ENCODE measurements at places on chromosomes 16 and 17.

GRCh38 chr17:64750891-64751677, 89.0 kb upstream of the SMURF2 start:
- no peak for DNase-seq

DNA sequence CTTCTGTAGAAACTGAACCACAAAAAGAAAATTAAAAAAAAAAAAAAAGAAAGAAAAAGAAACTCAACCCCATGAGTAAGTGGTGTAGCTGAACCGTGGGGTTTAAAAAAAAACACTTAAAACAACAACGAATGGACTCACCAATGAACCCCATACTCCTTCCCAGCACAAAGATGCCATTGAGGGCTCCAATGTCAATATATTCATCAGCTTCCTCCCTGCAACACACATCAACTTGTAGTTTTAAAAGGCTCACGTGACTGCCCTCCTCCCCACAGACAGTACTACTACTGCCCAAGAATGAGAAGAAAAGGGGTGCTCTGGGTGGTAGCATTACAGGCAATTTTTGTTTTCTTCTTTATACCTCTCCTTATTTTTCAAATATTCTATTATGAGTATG, 3.3 kb upstream of the KLHL11 start:
- no peak for DNase-seq

GRCh38 chr16:79211586-79211985, 389.0 kb downstream of the MAF start:
- DNase-seq = no peak

GRCh38 chr17:34251186-34251585, 3.9 kb upstream of the CCL2 start:
- no peak for DNase-seq

GRCh38 chr17:75878174-75878998, at the start of gene TRIM47:
Gene TRIM47, minus strand, starts transcription at chr17:75878581. Its CDS starts 33 bp downstream, at chr17:75878548.
- DNase-seq = no peak

GRCh38 chr17:17621254-17621653, 29.7 kb upstream of the PEMT start:
- DNase-seq = no peak

DNA sequence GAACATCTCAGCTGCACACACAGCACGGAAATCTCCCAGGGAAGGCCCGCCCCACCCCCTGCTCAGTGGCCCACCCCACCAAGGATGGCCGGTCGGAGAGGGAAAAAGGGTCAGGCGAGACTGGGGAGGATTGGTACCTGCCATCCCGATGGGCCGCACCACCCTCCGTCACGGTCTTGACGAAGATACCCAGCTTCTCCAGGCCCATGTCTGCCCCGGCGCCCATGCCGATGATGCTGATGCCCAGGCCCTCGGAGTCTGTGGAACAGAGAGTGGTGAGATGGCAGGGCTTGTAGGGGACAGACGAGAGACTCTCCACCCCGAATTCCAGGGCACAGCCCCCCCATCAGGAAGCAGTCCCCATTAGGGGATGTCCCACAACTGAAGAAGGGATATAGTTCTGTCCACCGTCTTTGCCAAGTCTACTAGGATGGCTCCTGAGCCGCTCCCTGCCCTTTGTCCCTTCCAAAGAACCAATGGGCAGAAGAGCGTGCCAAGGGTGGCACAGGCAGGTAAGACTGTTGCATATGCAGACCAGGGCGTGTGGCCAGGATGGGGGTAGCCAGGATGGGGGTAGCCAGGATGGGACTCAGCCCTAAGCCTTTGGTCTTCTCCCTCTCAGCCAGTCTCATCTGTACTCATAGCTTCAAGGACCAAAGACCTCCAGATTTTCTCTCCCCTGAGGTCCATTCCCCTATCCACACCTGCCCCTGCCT, 6.9 kb downstream of the PPP1R9B start:
- DNase-seq = no peak

- DNase-seq = no peak
Observed at GRCh38 chr16:76583945-76584344, 306.7 kb downstream of the CNTNAP4 start.

GRCh38 chr16:78199325-78200022, 100.0 kb downstream of the WWOX start:
- DNase-seq = no peak

- DNase-seq = no peak
Observed at GRCh38 chr16:18975109-18975508, 8.6 kb upstream of the TMC7 start.

DNA sequence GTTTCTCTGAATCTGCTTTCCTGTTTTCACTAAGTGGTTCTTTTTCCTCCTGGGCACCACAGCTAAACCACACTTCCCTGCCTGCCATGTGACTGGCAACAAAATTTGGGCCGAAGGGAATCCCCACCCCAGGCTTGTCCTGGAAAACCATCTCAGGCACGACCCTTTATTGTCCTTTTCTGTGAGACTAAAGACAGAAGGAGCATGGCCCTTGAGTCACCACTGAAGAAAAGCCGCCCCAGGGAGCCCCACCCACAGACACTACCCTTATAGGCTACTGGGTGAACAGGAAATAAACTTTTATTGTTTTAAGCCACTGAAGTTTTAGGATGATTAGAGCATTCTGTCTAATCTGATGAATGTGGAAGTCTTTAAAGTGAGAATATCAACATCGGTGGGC, 88.6 kb upstream of the BRD7 start:
- no peak for DNase-seq

DNA sequence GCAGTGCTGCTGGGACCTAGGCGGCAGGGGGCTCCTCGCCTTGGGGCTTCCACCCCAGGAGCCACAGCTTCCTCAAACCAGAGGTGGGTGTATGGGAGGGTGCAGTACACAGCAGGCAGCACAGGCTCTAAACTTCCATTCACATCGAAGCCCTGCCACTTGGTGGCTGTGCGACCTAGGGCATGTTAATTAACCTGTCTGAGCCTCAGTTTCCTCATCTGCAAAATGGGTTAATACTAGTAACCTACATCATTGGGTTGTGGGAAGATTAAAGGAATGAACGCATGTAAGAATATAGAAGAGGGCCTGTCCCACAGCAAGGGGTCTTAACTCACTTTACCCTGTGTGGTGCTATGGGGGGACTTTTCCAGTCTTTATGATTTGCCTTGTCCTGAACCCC, 26.8 kb upstream of the LHX1 start:
- no peak for DNase-seq

DNA sequence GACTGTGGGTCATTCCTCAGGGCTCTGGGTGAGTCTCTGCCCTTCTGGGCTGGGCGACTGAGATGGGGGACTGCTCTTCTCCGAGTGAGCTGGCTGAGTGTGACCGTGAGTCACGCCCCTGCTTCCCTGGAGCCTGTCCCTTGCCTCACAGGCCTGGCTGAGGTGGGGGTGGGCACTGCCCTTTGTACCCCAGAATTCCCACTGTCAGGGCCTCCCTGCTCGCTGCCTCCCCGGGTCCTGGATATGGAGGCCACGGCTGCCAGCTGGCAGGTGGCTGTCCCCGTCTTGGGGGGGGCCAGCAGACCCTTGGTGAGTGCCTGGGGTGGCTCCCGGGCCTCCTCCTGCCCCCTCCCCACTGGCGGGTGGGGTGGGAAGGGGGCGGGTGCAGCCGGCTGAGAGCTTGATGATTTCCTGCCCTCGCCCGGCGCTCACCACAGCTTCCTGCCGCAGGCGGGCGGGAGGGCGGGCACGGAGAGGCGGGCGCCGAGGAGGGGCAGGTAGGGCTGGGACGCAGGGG, at the start of gene LAT:
Gene LAT, plus strand, starts transcription at position 434 of the 517 bp plus-strand sequence. CDS start 366 bp downstream, outside the sequence.
- no peak for DNase-seq

GRCh38 chr16:2270588-2271470, 2.9 kb upstream of the RNPS1 start:
- no peak for DNase-seq

DNA sequence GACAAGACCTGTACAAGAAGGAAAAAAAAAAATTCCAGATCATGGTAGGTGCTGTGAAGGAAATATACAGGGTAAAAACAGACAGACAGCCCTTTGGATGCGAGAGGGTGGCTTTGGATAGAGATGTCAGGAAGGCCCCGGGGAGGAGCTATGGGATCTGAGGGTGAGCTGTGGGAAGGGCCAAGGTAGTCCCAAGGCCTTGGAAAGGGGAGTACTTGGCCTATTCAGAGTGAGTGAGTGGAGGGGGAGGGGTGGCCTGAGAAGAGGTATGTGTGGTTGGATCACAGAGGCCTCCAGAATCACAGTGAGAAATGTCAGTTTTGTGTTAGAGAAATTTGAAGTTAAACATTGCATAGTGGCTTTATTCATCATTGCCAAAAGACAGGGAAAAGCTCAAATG, 31.2 kb upstream of the AKTIP start:
- no peak for DNase-seq

DNA sequence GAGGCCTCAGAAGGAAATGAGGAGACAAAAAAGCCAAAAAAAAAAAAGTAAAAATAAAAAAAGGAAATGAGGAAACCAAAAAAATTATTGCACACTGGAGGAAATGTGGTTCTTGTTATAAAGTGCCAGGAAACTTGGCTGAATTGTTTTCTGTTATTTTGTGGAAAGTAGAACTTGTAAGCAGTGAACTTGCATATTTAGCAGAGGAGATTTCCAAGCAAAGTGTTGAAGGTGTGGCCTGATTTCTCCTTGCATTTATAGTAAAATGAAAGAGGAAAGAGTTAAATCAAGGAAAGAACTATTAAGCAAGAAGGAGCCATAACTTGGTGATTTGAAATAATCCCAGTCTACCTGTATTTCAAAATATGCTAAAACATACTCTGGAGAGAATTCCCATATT, 34.1 kb upstream of the CPPED1 start:
- DNase-seq = no peak

DNA sequence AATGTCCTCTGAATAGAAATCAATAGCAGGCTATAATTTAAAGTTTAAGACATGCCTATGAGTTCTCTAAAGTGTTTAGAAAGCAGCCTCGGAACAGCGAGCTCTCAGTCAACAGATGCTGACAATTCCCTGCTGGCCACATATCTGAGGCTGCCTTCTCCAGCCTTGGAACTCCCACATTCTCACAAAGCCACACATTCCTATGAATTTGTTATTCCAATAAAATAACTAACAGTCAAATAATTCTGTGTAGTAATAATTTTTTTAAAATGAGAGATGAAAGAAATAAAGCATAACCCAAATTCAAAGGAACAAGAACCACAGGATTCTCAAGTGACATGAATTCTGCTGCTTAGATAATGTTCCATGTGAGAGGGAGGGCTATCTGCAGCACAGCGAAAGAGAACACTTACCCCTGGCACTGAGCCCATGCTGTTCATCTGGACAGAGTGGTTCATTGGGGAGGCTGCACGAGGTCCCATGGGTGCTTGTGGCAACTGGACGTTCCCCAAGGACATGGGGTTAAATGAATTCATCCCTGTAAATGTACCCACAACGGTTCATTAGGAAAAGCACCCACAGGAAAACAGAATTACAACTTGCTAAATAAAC, 56.9 kb upstream of the TRAP1 start:
- no peak for DNase-seq

DNA sequence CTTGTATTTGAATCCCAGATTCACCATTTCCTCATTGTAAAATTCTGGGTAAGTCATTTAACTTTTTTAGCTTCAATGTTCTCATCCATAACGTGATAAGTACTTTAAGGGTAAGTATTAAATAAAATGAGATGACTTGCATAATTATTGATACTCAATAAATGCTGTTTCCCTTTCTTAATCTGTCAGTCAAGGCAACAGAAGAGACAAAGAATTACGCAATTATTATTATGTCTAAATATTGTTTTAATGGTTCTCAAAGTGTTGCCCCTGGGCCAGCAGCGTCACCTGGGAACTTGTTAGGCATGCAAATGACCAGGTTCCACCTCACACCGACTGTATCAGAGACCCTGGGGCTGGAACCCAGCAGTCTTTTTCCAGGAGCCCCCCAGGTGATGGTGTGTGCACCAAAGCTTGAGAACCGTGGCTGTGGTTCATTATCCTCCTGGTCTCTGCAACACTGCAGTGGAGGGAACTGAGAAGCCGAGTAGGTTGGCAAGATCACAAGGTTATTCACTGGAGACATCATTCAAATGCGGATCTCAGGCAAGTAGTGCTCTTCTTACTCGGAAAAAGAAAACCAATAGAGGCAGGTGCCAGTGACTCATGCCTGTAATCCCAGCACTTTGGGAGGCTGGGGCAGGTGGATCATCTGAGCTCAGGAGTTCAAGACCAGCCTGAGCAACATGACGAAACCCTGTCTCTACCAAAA, 43.5 kb downstream of the LYRM9 start:
- DNase-seq = no peak

- no peak for DNase-seq
Observed at GRCh38 chr17:60148373-60148772, 1.4 kb upstream of the CA4 start.

DNA sequence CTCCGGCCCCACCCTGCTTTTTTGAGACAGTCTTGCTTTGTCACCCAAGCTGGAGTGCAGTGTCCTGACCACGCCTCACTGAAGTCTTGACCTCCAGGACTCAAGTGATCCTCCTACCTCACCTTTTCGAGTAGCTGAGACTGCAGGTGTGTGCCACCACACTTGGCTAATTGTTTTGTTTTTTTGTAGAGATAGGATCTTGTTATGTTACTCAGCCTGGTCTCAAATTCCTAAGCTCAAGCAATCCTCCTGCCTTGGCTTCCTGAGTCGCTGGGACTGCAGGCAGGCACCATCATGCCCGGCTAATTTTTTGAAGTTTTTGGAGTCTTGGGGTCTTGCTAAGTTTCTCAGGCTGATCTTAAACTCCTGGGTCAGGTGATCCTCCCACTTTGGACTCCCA, 206.7 kb downstream of the SHISA9 start:
- DNase-seq = no peak

GRCh38 chr16:9680968-9681367, 501.3 kb downstream of the GRIN2A start:
- DNase-seq = no peak

GRCh38 chr16:89044418-89045180, 49.1 kb upstream of the ACSF3 start:
- DNase-seq = no peak

DNA sequence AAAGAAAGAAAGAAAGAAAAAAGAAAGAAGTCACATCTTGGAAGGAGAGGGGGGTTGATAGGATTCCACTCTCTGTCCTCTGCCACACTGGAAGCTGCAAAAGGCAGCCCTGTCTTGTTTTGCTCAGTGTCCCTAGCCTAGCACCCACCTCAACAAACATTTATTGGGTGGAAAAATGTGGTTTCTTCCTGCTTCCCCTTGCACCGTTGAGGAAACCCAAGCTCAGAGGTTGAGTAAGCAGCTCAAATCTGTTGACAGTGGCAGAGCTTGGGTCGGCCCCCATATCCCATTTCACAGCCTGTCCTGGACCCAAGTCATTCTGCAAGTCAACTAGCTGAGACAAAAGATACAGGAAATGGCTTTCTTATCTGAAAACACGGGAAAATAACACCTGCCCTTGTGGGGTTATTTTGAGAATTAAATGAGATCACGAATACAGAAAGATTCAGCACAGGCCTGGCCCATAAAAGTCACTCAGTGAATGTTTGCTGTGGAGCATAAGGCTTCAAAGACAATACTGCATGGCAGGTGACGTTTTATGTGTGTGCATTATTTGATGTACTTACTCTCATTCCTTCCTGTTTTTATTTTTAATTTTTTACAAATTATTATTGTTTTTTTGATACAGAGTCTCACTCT, 63.6 kb downstream of the SCNN1B start:
- DNase-seq = no peak

Measured in NCI-H187 (cell line).